ENCODE measurements at places on chromosomes 2 and 18.

DNA sequence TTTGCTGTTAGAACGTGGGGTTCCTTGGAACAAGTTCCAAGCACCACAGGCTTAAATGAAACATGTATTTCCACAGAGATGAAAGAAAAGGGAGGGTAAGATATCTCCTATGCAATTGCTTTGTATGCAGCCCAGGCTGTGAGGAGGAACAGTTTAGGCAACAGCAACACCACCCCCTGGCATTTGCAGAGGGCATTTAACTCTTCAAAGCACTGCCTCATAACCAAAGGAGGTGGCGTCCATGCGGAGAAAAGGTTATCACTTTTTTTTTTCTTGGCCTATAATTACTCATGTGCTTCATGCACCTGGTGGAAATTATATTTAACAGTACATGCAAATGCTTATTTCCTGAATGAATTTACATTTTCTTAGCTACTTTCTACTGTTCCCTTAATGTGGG lies 286.0 kb downstream of the LPIN1 start:
- DNase-seq, result no peak

DNA sequence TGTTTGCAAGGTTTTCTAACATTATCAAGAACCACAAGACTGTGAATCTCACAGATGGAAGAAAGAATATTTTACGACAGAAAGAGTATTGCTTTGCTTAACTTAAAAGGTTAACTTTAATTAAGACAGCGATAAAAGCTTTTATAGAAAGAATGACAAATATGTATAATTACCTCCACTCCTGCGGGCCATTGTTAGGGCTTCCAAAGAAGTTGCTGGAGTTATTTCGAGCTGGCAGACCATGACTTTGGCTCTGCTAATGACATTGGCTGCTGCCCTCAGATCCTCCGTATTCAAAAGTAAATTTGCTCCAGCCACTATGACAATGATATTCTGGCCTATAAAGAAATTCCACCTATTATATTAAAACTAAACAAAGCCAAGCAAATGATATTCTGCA lies 47.3 kb downstream of the RBKS start:
- no peak for DNase-seq

DNA sequence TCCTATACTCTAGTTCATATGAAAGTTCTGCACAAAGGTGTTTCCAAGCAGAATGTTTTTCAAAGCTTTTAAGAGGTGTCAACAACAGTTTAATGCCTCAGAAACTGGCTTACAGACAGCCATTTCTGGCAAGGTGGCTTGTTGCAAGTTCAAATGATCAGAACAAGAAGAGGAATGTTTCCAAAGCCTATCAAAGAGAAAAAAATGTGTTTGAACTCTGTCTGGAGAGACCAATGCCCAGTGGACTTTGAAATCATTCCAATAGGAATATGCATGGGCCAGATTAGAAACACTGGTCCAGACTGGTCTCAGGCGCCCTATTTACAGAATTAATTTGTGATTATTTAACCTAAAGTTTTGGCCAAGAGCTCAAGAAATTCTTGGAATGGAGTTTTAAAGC lies 106.2 kb downstream of the CPS1 start:
- no peak for DNase-seq

DNA sequence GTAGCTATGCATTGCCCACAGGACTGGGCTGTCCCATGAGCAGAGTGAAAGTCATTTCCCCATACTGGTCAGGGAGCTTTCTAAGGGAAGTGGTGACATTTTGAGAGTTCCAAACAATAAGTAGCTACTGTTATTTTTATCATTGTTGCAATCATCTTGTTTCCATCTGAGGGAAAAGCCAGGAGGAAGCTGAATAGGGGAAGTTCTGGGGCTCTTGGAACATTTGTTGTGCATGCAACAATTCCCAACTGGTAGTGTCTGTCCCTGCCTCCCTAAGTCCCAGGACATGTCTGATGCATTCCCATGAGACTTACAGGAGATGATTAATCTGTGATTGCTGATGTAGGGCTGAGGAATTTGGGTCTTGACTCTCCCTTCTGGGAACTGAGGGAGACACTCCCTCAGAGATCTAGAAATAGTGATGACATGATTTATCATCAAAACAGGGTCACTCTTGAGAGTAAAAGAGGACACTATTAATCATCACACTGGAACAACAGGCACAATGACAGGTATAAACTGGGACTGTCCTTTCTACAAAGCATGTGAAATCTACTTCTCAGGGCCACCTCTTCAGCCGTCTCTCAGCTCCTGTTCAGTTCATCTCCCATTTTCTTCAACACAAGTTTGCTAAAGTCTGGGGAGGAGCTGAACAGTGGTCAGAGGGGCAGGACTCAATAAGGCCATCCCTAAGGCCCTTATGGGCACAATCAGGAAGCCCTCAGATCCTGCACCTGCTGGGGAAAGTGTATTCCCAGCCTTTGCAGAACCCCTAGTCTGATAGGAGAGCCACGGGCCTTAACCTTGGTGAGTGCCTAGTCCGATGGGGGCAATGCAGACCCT lies 28.0 kb upstream of the MARCO start:
- no peak for DNase-seq

DNA sequence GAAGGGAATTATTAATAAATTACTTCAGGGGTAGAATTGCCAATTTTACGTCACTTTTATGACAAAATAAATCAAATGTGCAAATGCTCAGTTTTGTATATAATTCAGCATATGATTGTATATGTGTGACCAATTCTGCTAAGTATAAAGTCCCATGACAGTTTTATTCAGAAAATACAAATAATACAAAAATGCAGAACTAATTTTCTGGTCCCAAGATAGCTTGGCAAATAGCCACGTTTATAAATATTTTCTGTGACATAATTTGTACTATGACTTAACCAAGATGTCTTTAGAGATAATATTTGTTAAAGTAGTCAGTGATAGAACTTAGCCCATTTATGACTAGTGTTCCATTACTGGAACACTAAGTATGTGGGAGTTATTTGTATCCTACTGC lies 24.2 kb upstream of the CAB39 start:
- DNase-seq, result no peak

DNA sequence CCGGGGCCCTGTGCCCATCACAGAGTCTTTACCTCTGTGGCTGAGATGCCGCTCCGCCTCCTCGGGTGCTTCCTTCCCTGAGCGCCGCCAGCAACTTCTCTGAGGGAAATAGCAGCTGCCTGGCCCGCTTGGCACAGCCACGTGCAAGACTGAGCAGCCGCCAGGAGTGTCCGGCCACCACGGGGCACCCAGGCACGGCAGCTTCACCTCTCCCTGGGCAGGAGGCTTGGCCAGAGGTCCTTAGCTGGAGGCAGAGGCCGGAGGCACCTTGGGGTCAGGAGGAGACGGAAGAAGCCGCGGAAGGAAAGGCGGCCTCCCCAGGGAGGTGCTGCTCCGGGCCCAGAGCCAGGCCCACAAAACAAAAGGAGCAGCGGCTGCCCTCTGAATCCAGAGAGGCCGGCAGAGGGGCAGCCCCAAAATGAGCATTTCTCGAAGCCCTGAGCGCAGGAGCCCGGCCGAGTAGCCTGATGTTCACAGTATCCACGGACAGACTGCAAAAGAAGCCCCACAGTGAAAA lies 6.0 kb upstream of the LIMS2 start:
- DNase-seq, result no peak

GRCh38 chr18:13672657-13673056 lies 53.7 kb downstream of the FAM210A start:
- DNase-seq, result no peak

Measured in activated CD8-positive, alpha-beta memory T cell treated with anti-CD3 and anti-CD28 coated beads for 1 hour (primary cell).